Muscle of leg (tissue), 16 donors: ENCODE measurements at places on chromosomes 1 and 21. TPM values are rescaled to one million over a fixed set of nuclear protein-coding genes. Genes with fewer than 3 reads are reported as not detected.
A peak's percentile ranks its signal among the peaks of the same experiment; 100 is the strongest.

DNA sequence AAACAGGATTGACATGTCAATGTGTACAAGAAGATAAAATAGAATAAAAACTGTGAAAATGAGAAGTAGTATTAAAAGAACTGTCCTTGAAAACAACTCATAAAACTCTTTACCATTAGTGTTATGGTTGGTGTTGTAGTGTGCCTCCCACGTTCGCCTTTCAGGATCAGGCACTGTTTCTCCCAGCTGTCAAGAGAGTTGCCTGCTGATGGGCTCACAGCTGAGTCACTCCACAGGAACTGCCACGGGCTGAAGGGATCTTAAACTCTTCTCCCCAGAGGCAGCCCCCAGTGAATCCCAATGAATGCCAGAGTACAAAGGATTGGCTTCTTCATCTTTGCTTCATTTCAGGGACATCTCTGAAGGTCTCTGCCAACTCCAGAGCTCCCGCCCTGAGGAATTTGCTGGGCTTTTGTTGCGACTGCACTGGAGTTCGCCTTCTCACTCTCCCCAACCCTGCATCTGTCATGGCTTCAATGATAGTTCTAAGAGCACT, 119.6 kb downstream of the ADGRL2 start:
- no peaks in the 10 kb centered on the region for H3K27me3 ChIP-seq
- H3K36me3 ChIP-seq, result no peaks in the 10 kb centered on the region
- DNase-seq, result peak; percentile 61
- H3K4me3 ChIP-seq, result no peak overlapping the region
- H3K4me1 ChIP-seq, result peaks cover 4% of the 10 kb centered on the region

GRCh38 chr1:84504580-84505492, 1.4 kb upstream of the SPATA1 start:
- peak overlapping the region; percentile 85 for H3K4me3 ChIP-seq
- H3K4me1 ChIP-seq, result peaks cover 14% of the 10 kb centered on the region
- H3K27me3 ChIP-seq, result no peaks in the 10 kb centered on the region
- H3K27ac ChIP-seq, result peak overlapping the region; percentile 100
- peaks cover 4% of the 10 kb centered on the region for H3K36me3 ChIP-seq

CFHR2 gene
- 0.54 TPM for polyA plus RNA-seq

TAS1R1 gene
- polyA plus RNA-seq, result 6.8 TPM

DNA sequence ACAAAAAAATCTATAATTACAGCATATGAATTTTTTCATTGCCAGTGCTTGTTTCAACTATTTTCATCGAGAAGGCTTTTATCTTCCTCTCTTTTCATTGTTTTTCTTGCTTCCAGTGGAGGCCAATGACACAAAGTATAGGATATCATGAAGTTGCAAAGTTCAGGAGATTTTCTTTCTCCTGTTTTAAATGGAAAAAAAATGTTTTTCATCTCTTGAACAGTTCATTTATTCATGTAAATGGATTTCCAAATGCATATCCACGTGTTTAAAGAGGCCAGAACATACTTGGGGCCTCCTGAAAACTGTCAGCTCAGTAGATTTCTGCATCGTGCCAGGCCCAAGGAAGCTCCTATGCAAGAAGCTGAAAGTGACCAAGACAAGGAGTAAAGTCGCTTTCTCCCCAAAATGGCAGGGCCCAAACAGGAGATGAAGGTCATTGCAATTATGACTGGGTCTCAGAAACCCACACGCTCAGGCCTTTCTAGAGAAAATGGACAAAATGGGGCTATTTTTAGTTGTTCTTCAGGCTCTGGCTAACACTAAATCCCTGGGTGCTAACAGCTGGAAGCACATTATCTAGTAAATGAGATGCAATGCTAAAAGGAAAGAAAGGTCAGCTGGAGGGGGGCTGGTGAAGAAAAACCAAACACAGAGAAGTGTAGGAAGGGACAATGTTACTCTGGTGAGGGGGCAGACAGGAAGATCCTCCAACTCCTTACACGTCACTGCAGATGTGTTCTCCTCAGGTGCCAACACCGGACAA, 136.9 kb upstream of the C8B start:
- H3K4me3 ChIP-seq, result no peak overlapping the region
- no peaks in the 10 kb centered on the region for H3K36me3 ChIP-seq
- no peak for DNase-seq
- no peak overlapping the region for H3K27ac ChIP-seq
- no peaks in the 10 kb centered on the region for H3K4me1 ChIP-seq
- no peaks in the 10 kb centered on the region for H3K27me3 ChIP-seq

DNA sequence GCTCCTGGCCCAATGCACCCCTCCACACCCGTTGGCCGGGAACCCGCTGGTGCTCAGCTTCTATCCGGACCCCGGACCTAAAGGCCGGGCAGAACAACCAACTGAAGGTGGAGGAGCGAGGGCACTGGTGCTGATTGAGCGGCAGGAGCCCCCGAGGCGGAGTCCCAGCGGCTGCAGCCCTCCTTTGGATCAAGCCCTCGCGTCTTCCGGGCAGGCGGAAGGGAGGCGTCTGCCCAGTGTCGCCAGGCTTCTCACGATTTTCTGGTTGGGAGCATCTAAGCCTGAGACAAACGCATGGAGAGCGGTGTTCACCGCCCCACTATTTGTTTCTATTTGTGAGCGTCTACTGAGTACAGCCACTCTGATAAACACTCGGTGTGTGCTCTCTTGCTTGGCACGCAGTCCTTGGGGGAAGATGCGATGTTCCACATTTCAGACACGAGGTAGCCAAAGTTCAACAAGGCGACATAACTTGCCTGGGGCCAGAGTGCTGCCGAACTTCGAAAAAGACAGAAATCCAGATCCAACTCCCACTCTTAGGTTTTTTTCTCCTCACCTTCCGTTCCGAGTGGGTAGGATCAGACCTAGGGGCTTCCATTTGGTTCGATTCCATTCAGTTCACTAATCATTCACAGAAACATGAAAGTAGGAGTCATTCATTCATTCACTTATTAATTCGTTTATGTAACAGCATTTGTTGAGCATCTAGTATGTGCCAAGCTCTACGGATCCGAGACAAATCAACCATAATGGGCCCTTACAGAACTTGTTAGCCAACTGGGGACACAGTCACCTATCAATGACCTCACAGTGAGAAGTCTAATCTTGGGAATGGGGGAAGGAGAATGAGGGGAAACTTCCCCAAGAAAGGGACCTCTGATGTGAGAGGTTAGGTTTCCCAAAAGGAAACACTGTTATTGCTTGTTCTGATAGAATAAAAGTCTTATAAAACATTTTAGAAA, 4.9 kb upstream of the DMRTA2 start:
- no peak overlapping the region for H3K4me3 ChIP-seq
- H3K27me3 ChIP-seq, result peaks cover 87% of the 10 kb centered on the region
- no peak for DNase-seq
- peaks cover 31% of the 10 kb centered on the region for H3K4me1 ChIP-seq

DNA sequence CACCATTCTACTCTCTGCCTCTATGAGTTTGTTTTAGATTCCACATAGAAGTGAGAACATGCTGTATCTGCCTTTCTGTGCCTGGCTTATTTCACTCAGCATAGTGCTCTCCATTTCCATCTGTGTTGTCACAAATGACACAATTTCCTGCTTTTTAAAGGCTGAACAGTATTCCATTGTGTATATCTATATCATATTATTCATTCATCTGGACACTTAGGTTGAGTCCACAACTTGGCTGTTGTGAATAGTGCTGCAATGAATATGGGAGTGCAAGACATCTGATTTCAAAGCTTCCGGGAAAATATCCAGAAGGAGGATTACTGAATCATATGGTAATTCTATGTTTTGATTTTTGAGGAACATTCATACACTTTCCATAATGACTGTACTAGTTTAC, 20.1 kb upstream of the DONSON start:
- peaks cover 14% of the 10 kb centered on the region for H3K36me3 ChIP-seq
- no peak overlapping the region for H3K27ac ChIP-seq
- peak; percentile 20 for DNase-seq
- no peak overlapping the region for H3K4me3 ChIP-seq
